Upper lobe of right lung (tissue), 1 donor: ENCODE measurements at places on chromosomes 1 and 21. TPM values are rescaled to one million over a fixed set of nuclear protein-coding genes. Genes with fewer than 3 reads are reported as not detected.

DNA sequence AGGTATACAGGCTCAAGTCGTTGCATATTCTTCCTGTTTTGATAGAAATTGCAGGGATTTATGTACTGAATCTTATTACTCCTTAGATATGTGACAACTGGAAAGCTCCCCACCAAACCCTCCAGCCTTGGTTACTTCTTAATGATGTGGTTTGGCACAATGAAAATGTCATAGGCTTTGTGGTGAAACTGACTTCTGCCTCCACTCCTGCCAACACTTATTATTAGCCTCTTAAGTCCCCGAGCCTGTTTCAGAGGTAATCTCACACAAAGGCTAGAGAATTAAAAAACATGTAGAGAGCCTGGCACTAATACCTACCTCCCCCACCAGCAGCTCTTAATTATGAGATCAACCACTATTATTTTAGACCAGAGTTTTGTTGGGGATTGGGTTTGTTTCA is 4.2 kb downstream of the COX20 start:
- H3K36me3 ChIP-seq, result peaks cover 54% of the 10 kb centered on the region
- H3K4me1 ChIP-seq, result peaks cover 35% of the 10 kb centered on the region
- no peak for DNase-seq
- no peak overlapping the region for H3K4me3 ChIP-seq

DNA sequence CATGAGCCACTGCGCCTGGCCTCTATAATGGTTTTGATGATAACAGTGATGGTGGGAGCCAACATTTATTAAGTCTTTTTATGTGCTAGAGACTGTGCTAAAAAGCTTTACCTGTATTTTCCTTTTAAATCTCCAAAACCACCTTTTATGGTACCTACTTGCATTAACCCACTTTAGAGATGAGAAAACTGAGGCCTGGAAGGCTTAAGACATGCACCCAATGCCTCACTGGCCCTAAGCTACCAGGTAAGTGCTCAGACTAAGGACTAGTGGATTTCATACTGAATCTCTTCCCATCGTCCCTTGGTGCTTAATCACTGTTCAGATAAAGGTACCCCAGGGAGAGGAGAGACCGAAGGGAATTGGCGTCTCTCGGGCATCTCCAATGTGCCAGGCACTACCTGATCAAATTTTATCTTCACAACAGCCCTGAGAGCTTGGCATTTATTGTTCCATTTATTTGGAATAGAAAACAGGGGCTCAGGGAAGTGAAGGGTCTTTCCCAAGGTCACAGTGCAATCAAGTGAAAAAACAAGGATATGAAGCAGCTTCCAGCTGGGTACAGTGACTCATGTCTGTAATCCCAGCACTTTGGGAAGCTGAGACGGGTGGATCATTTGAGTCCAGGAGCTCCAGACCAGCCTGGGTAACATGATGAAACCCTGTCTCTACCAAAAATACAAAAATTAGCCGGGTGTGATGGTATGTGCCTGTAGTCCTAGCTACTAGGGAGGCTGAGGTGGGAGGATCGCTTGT is 84.2 kb downstream of the LACTBL1 start:
- no peaks in the 10 kb centered on the region for H3K27me3 ChIP-seq
- no peak for DNase-seq
- no peak overlapping the region for H3K4me3 ChIP-seq
- no peaks in the 10 kb centered on the region for H3K4me1 ChIP-seq

DNA sequence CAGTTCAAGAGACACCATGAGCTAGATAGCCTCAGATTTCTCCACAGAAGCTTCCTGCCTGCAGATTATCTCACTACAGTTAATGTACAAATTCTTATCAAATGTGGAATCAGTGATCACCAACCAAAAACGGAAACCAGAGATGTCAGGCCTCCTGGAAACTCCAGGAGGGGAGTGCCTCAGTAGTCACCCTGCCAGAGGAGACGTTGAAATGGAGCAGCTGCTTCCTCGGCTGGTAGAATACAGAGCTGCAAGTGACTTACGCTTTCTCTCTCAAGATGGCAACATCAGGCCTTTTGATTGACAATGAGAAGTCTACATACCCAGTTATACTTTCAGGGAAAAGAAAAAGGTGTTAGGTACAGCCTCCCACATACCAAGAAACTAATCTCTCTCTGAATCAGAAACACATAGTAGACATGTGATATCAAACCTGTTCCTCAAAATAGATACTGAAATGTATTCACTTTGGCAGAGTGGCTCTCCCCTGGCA is 52.2 kb downstream of the ACP6 start:
- H3K27ac ChIP-seq, result no peak overlapping the region
- H3K4me3 ChIP-seq, result no peak overlapping the region
- H3K27me3 ChIP-seq, result no peaks in the 10 kb centered on the region

- H3K4me3 ChIP-seq, result no peak overlapping the region
- DNase-seq, result no peak
- H3K4me1 ChIP-seq, result no peaks in the 10 kb centered on the region
- no peaks in the 10 kb centered on the region for H3K27me3 ChIP-seq
- H3K36me3 ChIP-seq, result no peaks in the 10 kb centered on the region
- H3K27ac ChIP-seq, result no peak overlapping the region
Measured at GRCh38 chr21:41228006-41228370, 60.0 kb downstream of the BACE2 start.

DNA sequence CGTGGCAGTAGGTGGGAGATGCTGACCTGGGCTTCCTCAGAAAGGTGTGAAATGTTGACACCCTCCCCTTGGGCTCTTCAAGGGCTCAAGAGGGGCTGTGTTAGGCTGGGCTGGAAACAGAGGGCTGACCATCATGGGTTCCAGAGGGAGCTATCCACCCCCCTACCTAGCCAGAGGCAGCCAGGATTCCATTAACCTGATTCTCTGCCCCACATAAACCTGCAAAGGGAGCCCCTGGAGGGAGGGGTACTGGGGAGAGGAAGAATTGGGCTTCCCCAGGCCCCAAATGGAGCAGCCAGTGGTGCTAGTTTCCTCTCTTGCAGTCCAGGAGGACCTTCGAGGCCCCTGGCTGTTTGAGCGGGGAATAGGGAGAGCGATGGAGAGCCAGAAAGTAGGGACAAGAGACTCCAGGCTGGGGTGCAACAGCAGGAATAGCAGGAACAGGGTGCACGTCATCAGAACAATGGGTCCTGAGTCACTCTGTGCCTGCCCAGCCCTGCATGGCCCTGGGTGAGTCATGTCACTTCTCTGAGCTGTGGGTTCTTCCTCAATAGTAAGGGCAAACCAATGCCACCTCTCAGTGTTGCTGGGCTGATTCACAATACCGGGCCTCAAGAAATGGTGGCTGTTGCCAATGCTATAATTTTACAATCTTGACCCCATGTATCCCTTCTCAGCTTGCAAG is 121.2 kb downstream of the EPHB2 start:
- no peak overlapping the region for H3K27ac ChIP-seq
- H3K4me3 ChIP-seq, result no peak overlapping the region
- no peaks in the 10 kb centered on the region for H3K36me3 ChIP-seq
- H3K4me1 ChIP-seq, result no peaks in the 10 kb centered on the region
- no peaks in the 10 kb centered on the region for H3K27me3 ChIP-seq
- DNase-seq, result no peak

DNA sequence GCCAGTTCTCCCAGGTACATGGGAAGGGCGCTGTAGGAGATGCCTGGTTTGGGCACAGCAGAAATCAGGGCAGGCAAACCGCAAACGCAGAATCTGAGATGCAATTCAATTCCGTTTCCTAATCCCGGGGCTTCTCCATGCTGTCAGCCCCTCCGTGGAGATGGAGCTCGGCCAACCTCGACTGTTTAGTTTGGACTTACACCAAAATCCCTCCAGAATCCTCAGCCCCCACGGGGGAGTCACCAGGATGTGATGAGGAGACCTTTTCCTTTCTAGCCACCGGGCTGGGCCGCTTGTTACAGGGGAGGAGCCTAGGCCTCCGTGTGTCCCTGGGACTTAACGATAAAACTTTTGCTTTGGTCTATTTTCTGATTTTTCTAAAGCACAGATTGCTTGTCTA is 7.9 kb downstream of the SLC2A7 start:
- H3K4me3 ChIP-seq, result no peak overlapping the region
- no peak for DNase-seq
- H3K4me1 ChIP-seq, result no peaks in the 10 kb centered on the region
- H3K36me3 ChIP-seq, result no peaks in the 10 kb centered on the region
- no peaks in the 10 kb centered on the region for H3K27me3 ChIP-seq
- no peak overlapping the region for H3K27ac ChIP-seq

DNA sequence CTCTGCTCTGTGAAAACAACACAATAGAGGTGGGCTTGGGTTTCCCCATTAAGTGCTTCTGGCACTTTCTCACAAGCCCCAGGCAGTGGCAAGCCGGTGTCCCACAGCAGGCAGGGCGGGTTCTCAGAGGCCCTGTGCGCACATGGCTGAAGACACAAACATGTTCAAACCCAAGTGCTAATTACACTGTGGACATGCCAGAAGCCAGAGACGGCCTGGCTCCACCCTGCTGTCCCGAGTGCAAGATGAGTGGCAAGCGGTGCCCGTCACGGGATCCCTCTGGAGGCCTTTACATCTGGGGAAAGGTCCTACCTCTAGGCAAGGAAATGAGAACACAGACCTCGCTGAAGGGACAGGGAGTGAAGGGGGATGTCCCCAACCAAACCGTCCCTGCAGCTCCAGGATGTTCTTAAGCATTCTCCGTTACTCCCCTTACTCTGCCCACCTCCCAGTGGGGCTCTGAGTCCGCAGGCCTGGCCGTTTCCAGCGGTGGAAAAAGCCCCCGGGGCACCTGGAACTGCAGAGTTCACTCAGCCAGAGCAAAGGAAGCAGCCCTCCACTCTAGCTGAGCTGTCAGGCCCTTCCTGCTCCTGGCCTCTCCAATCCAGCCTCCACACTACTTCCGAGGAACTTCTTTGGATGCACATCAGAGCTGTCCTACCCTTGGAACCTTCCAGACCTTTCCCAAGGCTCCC is 57.4 kb downstream of the SLC66A1 start:
- H3K4me1 ChIP-seq, result peaks cover 36% of the 10 kb centered on the region
- H3K4me3 ChIP-seq, result no peak overlapping the region
- H3K27me3 ChIP-seq, result no peaks in the 10 kb centered on the region
- peaks cover 26% of the 10 kb centered on the region for H3K36me3 ChIP-seq
- peak; percentile 76 for DNase-seq

DNA sequence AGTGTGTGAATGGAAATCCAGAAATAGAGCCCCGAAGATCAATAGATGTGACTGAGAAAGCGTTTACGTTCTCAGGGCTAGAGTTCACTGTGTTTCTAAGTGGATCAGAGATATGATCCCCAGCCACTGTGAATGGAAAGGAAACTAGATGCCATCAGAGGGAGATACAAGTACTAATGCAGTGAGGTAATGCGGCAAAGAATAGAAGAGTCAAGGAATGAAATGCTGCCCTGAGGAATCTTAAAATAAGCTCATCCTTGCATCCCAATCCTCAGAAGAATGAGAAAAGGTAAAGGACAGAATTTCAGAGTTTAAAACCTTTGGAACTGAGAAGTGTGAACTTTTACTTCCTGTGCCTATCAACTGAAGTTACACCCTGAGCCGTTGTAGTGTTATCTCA is 165.5 kb upstream of the ESRRG start:
- no peak overlapping the region for H3K27ac ChIP-seq
- H3K4me1 ChIP-seq, result no peaks in the 10 kb centered on the region
- H3K27me3 ChIP-seq, result no peaks in the 10 kb centered on the region

DNA sequence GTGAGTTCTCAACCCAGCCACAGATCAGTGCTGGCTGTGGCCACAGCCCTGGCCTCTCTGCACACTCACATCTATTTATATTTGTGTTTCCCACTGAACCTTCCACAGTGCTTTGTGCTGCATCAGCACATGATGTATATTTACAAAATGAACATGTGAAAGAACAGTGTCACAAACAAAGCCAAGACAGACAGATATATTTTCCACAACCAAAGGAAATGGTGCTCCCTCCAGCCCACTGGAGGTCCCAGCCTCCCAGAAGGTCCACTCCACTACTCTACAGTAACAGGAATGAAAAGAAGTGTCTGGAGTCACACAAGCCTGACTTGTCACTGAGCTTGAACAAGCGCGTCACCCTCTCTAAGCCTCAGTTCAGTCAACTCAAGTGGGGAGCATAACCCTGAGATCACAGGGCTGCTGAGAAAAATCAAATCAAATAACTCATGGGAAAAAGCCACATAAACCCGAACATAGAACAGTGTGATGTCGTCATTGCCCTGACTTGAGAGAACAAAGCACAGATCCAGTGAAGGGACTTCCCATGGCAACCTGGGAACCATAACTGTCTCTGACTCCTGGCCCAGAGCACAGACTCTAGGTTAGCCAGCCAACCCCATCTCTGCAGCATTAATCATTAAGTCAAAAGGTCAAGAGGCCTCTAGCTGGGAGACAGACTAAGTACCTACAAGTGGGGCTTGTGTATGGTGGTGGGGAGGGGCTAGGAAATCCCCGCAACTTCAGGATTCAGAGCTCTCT is 121.2 kb downstream of the TRABD2B start:
- no peak for DNase-seq
- no peak overlapping the region for H3K27ac ChIP-seq
- H3K4me1 ChIP-seq, result peaks cover 6% of the 10 kb centered on the region
- H3K36me3 ChIP-seq, result no peaks in the 10 kb centered on the region
- no peak overlapping the region for H3K4me3 ChIP-seq

DNA sequence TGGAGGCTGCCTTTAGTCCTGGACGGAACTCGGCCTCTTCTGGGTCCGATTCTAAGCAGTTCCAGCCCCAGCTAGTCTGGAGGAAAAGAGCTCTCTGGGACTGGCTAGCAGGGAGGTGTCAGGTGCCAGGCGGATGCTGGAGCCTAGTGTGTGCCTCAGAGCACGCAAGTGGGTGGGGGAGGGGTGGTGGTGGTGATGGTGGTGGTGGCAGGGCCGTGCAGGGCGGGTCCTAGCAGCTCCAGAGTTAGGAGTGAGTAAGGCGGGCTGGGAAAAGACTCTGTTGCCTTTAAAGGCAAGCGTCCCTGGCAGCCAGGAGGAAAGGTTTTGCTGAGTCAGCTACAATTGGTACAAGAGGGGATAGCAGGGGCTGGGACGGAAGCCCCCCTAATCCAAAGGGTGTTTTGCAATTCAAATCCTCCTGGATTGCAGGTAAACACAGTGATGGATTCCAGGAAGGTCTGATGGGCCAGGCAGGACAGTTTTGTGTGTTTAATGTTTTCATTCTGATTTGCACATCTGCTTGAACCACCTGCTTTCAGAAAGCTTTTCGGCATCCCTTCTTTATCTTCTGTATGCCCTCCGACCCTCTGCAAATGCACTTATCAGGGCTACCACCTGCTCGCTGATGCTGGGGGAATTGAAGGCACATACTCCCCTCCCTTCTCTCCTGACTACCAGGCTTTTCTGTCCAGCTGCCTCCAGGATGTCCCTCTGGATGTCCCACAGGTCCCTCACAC is 4.1 kb upstream of the SLC2A1 start:
- H3K4me3 ChIP-seq, result no peak overlapping the region
- peaks cover 7% of the 10 kb centered on the region for H3K4me1 ChIP-seq
- H3K27ac ChIP-seq, result no peak overlapping the region
- DNase-seq, result no peak
- no peaks in the 10 kb centered on the region for H3K36me3 ChIP-seq
- H3K27me3 ChIP-seq, result peaks cover 26% of the 10 kb centered on the region

DNA sequence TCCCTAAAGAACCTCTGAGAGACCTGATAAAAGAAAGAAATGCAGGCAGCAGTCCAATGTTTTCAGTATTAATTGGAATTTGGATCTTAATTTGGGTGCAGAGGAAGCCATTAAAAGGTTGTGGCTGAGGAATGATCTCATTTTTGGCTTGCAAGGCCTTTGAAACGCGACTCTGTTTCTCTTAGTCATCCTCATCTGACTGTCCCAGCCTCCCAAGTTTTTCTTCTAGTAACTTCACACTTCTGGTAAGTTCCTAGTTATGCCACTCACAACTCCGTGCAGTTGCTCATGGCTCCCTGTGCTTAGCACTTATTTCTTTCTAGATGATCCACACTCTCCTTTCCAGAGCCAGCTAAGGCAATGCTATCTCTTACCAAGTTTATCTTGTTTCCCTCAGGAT is 147.4 kb upstream of the USP24 start:
- DNase-seq, result no peak
- no peak overlapping the region for H3K27ac ChIP-seq
- H3K27me3 ChIP-seq, result no peaks in the 10 kb centered on the region
- H3K4me1 ChIP-seq, result no peaks in the 10 kb centered on the region

The F5 gene
- total RNA-seq, result 1.6 TPM

The KRTAP6-2 gene
- total RNA-seq, result not detected

The LCE2C gene
- total RNA-seq, result not detected
